Bronchial smooth muscle cell (primary cell): ENCODE measurements at places on chromosomes 1 and 21. TPM values are rescaled to one million over a fixed set of nuclear protein-coding genes. Genes with fewer than 3 reads are reported as not detected.

SLC30A1 gene
- total RNA-seq, result 17.4 and 32.2 TPM in 2 replicates

CD244 gene
- total RNA-seq, result not detected in 2 replicates

IFI6 gene
- 32.9 and 55.4 TPM in 2 replicates for total RNA-seq

NUF2 gene
- 0.09 and 1.6 TPM in 2 replicates for total RNA-seq

VHLL gene
- 0.17 TPM in 1 of 2 replicates, not detected in the other for total RNA-seq

ADAMTS1 gene
- total RNA-seq, result 118 and 120 TPM in 2 replicates

IGSF21 gene
- total RNA-seq, result not detected in 2 replicates

ZNF683 gene
- total RNA-seq, result not detected in 2 replicates

ARMH1 gene
- total RNA-seq, result 2.6 and 3.5 TPM in 2 replicates

HAX1 gene
- 69.2 and 82.4 TPM in 2 replicates for total RNA-seq

CLCA1 gene
- not detected in 2 replicates for total RNA-seq

IGSF3 gene
- total RNA-seq, result under 0.01 and 0.26 TPM in 2 replicates

LMNA gene
- 1,299 and 1,396 TPM in 2 replicates for total RNA-seq

WDR64 gene
- total RNA-seq, result not detected in 2 replicates

GBP5 gene
- total RNA-seq, result 0.16 TPM in 1 of 2 replicates, not detected in the other

SPTA1 gene
- 0.52 TPM in 1 of 2 replicates, not detected in the other for total RNA-seq

CFHR1 gene
- total RNA-seq, result 0.16 and 0.26 TPM in 2 replicates

CGN gene
- total RNA-seq, result under 0.01 and 0.16 TPM in 2 replicates

CCDC28B gene
- total RNA-seq, result 16.1 and 19.5 TPM in 2 replicates

CRB1 gene
- 0.26 and 0.47 TPM in 2 replicates for total RNA-seq

ZSWIM5 gene
- total RNA-seq, result 0.32 and 1.5 TPM in 2 replicates

TTC39A gene
- 0.26 and 1.1 TPM in 2 replicates for total RNA-seq

CORT gene
- total RNA-seq, result 0.09 TPM in 1 of 2 replicates, not detected in the other

RCSD1 gene
- total RNA-seq, result 0.16 TPM in 1 of 2 replicates, not detected in the other

ANGPTL1 gene
- 3.0 and 3.9 TPM in 2 replicates for total RNA-seq

KRTAP13-4 gene
- total RNA-seq, result not detected in 2 replicates

NR5A2 gene
- total RNA-seq, result under 0.01 TPM in 1 of 2 replicates, not detected in the other

OR2AK2 gene
- not detected in 2 replicates for total RNA-seq

NEXN gene
- 9.1 and 19.9 TPM in 2 replicates for total RNA-seq

C1orf21 gene
- 23.5 and 26.7 TPM in 2 replicates for total RNA-seq
